ENCODE measurements at places on chromosomes 4 and X. TPM values are rescaled to one million over a fixed set of nuclear protein-coding genes. Genes with fewer than 3 reads are reported as not detected.
A peak's percentile ranks its signal among the peaks of the same experiment; 100 is the strongest.

Gene MAGEA4
- not detected for total RNA-seq

Gene HPGDS
- not detected for total RNA-seq

Gene TEX11
- not detected for total RNA-seq

- peak; percentile 68 for DNase-seq
Observed at GRCh38 chr4:47668810-47669408, 169.0 kb downstream of the CORIN start.

DNA sequence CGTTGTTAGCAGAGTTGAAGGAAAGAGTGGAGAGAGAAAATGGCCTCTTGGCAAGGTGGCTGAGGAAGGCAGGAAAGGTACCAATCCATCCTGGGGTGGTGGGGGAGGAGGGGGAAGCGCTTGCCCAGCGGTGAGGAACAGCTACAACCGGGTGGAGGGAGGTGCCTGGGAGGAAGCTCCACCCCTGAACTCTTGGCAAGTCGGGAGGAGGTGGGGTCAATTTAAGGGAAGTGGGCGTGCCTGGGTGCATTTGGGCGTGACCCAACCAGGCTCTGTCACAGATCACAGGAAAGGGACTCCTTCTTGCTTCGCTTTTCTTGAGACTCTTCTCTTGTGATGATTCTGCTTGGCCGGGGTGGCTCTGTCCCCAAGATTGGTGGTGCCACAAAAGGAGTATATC, 41.7 kb downstream of the BCORL1 start:
- DNase-seq, result peak; percentile 75

DNA sequence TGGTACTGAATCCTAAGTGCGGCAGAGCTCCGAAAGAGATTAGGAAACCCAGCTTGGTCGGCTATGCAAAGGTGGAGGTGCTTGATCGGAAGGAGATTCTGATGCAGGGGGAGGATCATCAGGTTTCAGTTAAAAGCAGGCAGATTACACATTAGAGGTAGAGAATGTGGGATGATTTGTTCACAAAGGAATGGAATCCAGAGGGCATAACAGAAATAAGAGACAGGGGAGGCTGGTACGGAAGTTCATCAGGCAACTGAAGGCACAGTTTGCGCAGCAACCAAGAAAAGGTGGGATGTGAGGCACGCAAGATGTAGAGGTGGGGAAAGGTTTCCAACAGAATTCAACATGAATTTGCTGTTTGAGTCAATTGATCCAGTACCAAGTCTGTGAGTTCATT, 424 bp upstream of the ZNF330 start:
- DNase-seq, result no peak

DNA sequence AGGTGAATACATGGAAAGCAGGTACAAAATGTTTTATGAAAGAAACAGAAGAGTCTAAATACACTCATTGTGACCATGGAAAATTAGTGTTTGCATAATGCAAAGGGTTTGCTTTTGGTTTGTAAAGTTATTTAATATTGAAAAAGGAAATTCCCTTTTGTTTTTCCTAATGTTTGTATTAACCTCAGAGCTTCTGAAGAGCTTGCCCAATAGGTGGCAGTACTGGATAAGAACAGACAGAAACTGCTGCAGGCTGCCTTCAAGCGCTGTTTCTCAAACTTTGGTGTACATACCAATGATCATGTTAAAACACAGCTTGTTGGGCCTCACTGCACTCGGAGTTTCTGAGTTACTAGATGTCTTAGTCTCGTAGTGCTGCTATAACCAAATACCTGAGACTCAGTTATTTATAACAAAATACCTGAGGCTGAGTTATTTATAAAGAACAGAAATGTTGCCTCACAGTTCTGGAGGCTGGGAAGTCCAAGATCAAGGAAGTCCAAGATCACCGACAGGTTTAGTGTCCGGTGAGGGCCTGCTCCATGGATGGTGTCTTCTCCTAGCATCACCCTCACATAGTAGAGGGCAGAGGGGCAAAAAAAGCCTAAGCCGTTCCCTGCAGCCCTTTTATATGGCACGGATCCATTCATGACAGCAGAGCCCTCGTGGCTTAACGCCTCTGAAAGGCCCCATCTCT, 54.2 kb downstream of the SUPT20HL2 start:
- peak; percentile 73 for DNase-seq

DNA sequence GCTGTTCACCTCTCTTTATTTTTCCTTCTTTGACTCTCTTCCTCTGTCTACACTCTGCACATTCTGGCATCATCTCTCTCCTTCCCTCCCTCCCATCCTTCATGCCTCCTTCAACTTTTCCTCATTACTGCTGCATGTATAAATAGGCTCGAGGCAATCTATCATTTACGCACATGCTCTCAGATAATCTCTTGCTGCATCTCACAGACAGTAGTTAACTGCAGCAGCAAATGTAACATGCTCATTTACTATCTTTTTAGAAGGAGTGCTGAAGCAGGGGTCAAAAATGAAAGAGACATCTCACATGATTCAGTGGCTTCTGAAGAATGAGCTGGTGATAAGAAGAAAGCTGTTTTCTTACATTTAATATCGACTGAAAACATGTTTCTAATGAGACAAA, 127.7 kb downstream of the RASL11B start:
- DNase-seq, result no peak

DNA sequence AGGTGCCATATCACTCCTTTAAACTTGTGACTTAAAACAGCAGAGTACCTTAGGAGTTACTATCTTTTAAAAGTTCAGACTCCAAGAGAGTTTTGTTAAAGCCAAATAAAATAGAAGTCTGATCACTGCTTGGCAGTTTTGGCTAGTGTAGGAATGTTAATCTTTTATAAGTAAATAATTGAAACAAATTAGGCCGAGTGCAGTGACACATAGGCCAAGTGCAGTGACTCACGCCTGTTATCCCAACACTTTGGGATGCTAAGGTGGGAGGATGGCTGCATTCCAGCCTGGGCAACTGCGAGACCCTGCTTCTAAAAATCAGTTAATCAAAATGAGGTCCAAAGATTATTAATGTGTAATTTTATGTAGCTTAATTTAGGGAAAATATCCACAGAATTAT, 37.2 kb downstream of the WDR44 start:
- DNase-seq, result no peak

Data from SK-MEL-5 (cell line).